ENCODE measurements at places on chromosomes 1 and 21.

- no peak for DNase-seq
Observed at GRCh38 chr1:244053831-244054230, 2.7 kb downstream of the ZBTB18 start.

GRCh38 chr1:31203215-31203614, 36.5 kb downstream of the NKAIN1 start:
- no peak for DNase-seq

GRCh38 chr1:222955964-222956363, 141.1 kb downstream of the DISP1 start:
- DNase-seq = no peak

- DNase-seq = no peak
Observed at GRCh38 chr1:215132156-215132555, 49.6 kb downstream of the KCNK2 start.

GRCh38 chr1:19310720-19311502, 1.0 kb downstream of the AKR7A2 start:
- no peak for DNase-seq

- DNase-seq = no peak
Observed at GRCh38 chr1:170687621-170688020, 23.7 kb downstream of the PRRX1 start.

- DNase-seq = no peak
Observed at GRCh38 chr1:24981631-24982005, 51.5 kb upstream of the RUNX3 start.

All from NCI-H2081 treated with DMSO at 0.1 percent for 48 hours (cell line).